Activated T-helper 17 cell treated with anti-CD3 and anti-CD28 coated beads, Interleukin-2, amount 50 U/mL, for 72 hours (primary cell): ENCODE measurements at places on chromosomes 2 and 18. TPM values are rescaled to one million over a fixed set of nuclear protein-coding genes. Genes with fewer than 3 reads are reported as not detected.

- no peak for ATAC-seq
Measured at GRCh38 chr2:234754126-234754525, 197.7 kb upstream of the SH3BP4 start.

FBLN7 gene
- 24.4 TPM for total RNA-seq

DNA sequence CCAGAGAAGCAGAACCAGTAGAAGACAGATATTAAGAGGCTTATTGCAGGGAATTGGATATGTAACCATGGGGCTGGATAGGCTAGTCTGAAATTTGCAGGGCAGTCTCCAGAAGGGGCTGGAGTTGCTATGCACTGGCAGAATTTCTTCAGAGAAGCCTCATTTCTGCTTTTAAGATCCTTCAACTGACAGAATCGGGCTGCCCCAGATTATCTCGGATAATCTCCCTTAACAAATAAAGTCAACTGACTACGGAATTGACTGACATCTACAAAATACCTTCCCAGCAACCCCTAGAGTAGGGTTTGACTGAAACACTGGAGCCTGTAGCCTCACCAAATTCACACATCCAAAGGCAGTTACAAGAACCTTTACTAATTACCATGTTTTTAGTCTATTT, 136.4 kb downstream of the SOCS6 start:
- ATAC-seq, result no peak

DNA sequence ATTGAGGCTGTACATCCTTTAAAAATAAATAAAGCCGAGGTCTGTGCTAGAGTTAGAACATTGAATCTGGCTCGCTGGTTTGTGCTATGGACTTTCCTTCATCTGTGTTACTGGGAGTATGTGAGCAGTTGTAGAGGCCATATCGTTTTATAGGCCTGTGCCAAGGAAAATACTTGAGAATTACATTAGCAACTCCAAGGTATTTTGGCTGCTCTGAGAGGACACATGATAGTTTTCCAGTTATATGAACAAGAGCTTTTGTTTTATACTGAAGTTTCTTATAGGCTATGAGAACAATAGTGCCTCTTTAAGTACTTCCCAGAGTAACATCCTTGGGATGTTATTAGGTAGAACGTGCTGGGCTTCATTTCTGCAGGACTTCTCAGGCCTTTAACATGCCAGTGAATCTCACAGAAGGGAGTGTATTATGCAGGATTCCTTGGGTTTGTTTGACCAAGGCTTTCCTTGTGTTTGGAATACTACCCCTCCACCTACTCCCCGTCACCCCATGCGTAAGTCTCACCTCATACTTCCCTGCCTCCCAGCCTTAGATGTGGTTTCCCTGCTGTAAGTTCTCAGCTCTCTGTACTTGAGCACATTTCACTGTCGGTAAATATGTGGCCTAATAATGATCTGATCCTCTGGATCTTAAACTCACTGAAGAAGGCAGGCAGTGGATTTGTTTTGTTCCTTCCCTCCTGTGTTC, 21.0 kb downstream of the TCF7L1 start:
- no peak for ATAC-seq

NT5DC4 gene
- total RNA-seq, result not detected

WNT10A gene
- total RNA-seq, result 49.8 TPM

DNA sequence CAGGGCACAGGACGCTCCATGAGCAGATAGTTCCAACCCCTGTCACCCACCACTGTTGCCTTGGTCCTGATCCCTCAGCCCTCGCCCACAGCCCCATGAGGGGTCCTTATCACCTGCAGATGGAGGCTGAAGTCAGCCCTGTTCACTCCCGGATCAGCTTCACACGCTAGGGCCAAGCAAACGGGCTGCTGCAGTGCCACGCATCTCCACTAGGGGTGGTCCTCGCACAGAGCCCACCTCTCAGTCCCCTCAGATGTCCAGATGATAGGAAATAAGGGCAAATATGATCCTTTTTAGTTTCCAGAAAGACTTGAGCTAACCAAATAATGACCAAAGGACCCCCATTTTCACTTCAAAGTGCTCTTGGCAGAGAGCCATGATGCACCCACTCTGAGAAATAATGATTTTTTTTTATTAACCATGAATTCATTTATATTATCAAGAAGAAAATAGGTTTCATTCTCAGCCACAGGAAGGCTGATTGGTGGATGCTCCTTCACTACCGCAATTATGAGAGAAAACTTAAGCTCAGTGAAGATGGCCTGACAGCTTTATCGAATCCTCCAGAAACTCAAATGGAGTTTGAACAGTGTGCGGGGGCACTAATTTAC, 71.9 kb upstream of the KLHL29 start:
- no peak for ATAC-seq

TMEM247 gene
- not detected for total RNA-seq

ANTXR1 gene
- total RNA-seq, result 0.11 TPM

DNA sequence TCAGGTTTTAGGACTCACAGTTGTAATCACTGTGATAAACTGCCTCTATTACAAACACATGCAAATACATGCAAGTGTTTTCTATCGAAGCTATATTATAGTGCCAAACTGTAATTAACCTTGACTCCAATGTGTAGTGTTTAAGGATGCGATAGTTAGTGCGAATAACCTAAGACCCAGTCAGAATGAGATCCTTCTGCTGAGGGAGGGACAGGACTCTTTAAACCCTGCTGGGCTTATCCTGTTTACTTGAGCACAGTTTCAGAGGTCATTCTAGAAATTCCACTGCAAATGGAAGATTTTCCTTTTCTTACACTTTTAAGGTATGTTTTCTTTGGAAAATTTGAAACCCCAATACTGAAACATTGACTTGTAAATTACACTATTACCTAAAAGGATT, 68.2 kb downstream of the CALCRL start:
- no peak for ATAC-seq

DNA sequence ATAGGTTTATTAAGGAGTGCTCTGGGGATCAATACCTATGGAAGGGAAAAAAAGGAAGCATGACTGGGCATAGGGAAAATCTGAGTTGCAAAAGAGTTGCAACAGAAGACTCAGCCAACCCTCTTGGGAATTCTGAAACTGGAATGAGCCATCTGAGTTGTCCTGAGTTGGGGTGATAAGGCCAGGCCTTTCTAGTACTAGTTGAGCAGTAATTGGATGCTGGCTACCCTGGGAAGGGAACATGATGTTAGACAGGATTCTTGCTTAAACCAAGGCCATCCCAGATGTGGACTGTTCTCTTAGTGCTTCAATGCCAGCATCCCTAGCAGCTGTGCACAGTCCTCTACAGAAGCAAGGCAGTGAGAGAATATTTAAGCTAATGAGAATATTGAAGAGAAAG, 348.8 kb upstream of the GULP1 start:
- ATAC-seq, result no peak

DNA sequence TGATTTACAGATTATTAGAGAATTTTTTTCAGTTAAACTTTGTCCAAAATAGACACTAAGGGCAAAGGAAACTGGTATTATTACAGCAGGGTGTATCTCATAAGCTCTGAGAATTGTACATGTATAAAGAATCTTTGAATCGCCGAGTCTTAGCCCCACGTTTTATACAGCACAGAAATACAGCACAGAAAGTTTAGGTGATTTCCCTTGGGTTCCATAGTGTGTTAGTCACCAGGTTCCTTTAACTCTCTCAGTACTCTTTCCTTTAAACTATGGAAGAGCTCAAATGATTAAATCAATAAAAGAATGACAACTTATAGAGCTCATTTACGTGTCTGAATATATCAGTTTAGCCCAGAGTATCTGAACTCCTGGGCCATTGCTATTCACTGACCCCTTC, 256.8 kb downstream of the NEDD4L start:
- ATAC-seq, result no peak

- ATAC-seq, result no peak
Measured at GRCh38 chr2:159773426-159773825, 24.6 kb downstream of the CD302 start.

DNA sequence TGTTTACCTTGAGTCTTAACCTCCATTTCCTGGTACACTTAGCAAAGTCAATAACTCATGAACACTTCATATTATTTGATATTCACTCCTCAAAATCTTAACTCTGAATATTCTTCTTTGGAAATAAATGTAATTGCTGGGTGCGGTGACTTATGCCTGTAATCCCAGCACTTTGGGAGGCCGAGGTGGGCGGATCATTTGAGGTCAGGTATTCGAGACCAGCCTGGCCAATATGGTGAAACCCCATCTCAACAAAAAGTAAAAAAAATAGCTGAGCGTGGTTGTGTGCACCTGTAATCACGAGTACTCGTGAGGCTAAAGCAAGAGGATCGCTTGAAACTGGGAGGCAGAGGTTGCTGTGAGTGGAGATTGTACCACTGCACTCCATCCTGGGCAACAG, 201.3 kb upstream of the DSEL start:
- ATAC-seq, result no peak

GRCh38 chr2:119173556-119174060, 15.1 kb upstream of the C1QL2 start:
- no peak for ATAC-seq

GRCh38 chr2:51018145-51018544, 13.8 kb downstream of the NRXN1 start:
- ATAC-seq, result no peak

OTX1 gene
- not detected for total RNA-seq

- ATAC-seq, result no peak
Measured at GRCh38 chr2:99401841-99402240, 64.7 kb downstream of the EIF5B start.

DNA sequence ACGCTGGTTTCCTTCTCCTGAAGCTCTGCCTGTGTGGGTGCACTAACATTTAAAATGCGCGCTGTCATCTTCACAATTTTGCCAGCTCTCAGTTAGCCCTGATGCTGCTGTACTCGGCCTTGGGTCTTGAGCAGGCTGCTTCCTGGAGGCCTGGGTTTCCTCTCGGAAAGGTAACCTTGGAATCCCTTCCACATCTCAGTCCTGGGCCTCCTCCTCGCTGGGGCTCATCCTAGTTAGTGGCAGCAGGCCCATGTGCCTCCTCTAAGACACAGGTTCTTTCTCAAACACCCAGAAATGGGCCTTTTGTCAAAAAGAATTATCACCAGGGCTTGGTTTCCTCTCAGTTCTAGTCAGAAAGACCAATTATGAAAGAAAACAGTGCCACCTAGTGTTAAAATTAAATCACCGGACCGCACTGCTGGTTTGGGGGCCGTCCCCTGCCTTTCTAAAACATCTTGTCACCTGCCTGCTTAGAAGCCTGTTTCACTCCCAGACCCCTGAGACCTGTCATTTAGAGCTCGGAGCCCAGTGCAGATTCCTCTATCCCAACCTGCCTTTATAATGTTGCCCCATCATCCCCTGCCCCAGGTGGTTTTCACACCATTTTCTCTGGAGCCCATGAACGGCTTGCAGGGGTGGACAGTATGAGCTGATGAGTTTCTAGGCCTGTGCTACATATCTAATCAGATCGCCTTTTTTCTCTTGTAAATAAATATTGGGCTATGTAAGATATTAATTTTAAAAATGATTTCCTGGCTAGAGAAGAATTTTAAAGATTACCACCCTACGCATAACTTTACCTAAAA, 42.4 kb downstream of the HK2 start:
- peak; percentile 77 for ATAC-seq

CFAP65 gene
- total RNA-seq, result not detected

GRCh38 chr18:79789901-79790890, 7.5 kb upstream of the KCNG2 start:
- no peak for ATAC-seq

DNA sequence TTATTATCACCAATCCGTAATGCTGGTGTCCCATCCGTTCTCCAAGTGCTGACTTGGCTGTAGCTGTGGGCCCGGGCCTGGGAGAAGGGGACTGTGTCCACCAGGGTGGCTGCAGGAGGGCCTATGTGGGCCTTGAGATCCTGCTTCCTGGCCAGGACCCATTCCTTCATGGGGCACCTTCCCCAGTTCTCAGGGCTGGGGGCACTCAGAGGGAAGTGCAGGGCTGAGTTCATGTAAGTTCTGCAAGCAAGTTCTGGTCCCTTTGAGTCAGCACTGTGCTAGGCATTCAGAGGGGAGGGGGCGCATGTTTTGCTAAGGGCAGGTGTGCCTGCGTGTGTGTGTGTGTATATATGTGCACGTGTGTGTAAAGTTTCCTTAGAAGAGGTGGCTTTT, 94.0 kb downstream of the GLI2 start:
- ATAC-seq, result no peak

SH3RF3 gene
- total RNA-seq, result 0.05 TPM

DNA sequence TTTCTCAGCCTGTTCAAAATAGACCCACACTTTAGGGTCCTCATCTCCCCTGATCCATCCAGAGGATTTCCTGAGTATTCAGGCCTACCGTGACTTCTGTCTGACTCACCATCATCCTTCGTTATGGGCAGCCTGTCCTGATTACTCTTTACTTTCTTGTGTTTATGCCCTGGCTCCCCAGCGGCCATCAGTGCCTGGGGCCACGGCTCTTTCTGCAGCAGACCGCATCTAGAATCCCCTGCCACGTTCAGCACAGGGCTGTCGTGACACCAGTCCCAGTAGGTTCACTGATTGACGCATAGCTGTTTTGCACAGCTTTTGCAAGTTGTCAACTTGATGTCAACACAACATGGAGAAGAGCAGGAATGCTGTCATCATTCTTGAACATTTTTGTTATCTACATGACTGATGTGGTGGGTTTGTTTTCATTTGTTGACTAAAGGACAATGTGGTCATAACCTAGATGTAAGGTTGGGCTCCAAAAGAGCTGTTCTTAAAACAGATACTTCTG, 225.6 kb downstream of the HAUS1 start:
- no peak for ATAC-seq

DYSF gene
- total RNA-seq, result not detected

DNA sequence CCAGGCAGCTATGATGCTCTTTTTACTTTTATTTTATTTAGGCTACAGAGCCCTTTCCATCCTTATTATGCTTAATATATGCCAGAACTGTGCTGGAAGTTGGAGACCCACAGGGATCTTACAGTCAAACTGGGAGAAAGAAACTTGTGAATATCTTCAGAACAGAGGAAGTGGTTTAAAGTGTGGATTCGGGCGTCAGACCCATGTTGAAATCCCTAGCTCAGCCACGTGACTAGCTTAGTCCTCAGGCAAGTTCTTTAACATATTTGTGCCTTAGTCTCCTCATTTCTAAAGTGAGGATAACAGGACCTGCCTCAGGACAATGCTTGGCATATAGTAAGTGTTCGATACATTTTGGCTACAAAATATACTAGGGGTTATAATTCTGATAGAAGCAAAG, 59.1 kb downstream of the MAP3K20 start:
- ATAC-seq, result peak; percentile 26

STEAP3 gene
- 0.11 TPM for total RNA-seq

GRCh38 chr2:16216558-16216945, 276.2 kb downstream of the MYCN start:
- no peak for ATAC-seq

CNPPD1 gene
- total RNA-seq, result 60.4 TPM
